C1 segment of cervical spinal cord (tissue), 14 donors: ENCODE measurements at places on chromosomes 1 and 21.
A peak's percentile ranks its signal among the peaks of the same experiment; 100 is the strongest.

GRCh38 chr21:37172646-37173045, 94.5 kb downstream of the VPS26C start:
- no peak for DNase-seq

- DNase-seq = peak; percentile 92
These were observed at the start of gene AGTRAP for GRCh38 chr1:11735854-11736745. Gene AGTRAP (plus strand): TSS chr1:11736136. CDS start chr1:11736209, 73 bp downstream.

- no peak for DNase-seq
These were observed 1794.8 kb downstream of the MRPL39 start for GRCh38 chr21:23812485-23812884.

DNA sequence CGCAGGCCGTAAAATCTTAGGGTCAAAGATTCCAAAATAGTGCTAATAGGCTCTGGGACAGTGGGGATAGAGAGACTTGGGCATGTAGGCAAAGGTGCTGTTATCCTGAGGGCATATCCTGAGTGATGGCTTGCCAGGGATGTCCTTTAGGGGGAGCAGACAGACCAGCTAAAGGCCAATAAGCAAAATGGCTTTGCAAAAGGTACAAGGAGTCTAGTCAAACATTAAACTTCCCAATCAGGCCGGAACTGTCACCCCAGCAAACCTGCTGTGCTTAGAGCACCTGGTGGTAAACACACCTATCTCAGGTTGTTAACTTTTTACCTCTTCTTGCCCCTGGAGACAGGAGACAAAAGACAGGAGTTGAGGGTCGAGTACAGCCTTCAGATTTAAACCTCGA, 49.1 kb downstream of the TRABD2B start:
- no peak for DNase-seq

GRCh38 chr1:170698301-170699275, 34.7 kb downstream of the PRRX1 start:
- peak; percentile 18 for DNase-seq

DNA sequence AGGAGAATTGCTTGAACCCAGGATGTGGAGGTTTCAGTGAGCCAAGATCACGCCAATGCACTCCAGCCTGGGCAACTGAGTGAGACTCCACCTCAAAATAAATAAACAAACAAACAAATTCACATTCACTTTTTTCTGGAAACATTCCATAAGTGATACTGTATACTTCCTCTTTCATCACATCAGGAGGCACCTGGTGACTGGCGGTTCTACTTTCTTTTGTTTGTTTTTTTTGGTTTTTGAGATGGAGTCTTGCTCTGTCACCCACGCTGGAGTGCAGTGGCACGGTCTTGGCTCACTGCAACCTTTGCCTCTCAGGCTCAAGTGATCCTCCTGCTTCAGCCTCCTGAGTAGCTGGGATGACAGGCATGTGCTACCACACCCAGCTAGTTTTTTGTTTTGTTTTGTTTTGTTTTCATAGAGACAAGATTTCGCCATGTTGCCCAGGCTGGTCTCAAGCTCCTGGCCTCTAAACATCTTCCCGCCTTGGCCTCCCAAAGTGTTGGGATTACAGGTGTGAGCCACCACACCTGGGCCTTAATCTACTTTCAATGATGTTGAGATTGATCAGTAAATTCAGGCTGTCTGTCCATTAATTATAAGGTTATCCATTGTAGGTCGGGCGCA, 10.7 kb downstream of the HAPLN2 start:
- DNase-seq = no peak

GRCh38 chr1:240803151-240803550, 191.2 kb upstream of the GREM2 start:
- DNase-seq = no peak

DNA sequence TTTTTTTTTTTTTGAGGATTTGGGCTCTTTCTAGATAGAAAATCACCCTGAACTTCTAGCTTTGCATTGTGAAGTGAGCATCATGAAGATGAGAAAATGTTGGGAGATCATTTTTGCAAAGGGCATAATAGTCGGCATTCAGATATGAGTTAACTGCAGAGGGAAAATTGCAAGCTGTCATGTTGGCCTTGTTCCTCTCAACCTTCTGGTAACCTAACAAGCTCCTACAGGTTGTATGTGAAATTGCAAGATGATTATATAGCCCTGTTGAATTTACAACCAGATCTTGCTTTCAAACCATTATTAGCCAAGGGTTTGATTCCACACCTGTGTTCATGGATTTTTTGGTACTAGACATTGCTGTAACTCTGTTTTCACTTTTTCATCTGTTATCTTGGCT, 2.2 kb downstream of the ELOA start:
- DNase-seq = no peak

DNA sequence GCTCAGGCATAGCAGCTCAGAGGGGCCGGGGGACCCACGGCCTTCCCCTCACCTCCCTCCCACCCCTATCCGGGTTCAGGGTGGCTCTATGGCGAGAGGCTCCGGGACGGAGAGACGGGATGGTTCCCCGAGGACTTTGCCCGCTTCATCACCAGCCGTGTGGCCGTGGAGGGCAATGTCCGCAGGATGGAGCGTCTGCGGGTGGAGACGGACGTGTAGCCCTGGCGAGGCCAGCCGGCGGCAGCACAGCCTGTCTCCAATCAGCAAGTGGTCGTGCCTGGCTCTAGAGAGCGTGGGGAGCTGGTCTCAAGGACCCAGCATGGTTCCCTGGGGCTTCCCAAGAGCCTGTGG, 25.9 kb downstream of the ARHGEF16 start:
- DNase-seq = no peak

- no peak for DNase-seq
These were observed 48.3 kb downstream of the CD46 start for GRCh38 chr1:207799989-207800648.

DNA sequence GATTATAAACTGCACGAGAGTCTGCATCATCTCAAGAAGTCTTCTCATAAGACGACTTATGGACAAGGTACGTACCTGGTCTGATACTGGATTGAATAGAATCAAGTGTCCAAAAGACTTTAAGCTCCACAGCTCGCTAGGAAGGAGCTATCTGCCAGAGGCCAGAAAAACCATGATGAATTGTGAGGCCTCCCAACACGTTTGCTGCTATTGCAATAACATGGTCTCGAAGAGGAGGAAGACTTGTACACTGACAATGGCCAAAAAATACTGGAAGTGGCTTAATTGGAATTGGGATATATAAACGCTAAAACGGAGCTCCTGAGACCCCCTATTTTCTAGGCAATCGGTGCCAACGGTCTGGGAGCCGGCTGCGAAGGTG, 534 bp downstream of the DNAJC28 start:
- DNase-seq = no peak

DNA sequence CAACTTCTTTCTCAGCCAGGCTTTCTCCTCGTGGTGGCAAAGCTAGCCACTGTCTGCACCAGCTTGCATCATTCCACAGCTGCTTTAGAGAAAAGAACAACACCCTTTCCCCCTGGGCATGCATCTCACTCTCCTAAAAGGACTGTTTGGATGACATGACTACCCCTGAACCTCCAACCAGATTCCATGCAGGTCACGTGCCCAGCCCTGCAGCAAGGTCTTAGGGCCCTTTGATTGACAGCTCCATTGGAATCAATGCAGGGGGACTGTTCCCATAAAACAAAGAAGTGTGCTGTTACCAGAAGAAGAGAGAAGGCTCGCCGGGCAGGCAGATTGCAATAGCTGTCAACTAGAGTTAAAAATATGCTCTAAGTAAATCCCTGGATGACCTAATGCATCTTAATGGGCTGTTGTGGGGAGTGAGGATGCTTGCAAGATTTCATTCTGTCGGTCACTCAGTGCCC, 24.4 kb downstream of the KCNA2 start:
- DNase-seq = peak; percentile 12

- DNase-seq = no peak
These were observed 507.0 kb downstream of the AJAP1 start for GRCh38 chr1:5161372-5161771.

GRCh38 chr1:19321071-19321470, 8.9 kb downstream of the SLC66A1 start:
- DNase-seq = no peak

DNA sequence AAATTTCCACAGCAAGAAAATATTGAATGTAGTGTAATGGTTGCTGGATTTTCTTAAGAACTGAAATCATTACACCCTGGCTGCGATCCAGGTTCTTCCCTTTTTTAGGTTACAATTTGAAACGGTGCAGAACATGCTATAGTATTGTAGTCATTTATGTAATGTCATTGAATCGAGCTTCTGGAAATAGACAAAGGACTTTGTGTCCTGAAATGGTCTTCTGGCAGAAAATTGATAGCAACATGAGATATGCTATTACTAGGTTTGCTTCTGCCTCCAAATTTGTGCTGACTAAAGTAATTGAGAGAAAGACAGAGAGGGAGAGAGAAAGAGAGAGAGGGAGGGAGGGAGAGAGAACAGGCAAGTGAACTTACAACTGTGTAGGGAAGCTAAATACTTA, 146.2 kb upstream of the NFIA start:
- DNase-seq = no peak

GRCh38 chr1:115764541-115764940, 4.0 kb downstream of the CASQ2 start:
- DNase-seq = no peak

DNA sequence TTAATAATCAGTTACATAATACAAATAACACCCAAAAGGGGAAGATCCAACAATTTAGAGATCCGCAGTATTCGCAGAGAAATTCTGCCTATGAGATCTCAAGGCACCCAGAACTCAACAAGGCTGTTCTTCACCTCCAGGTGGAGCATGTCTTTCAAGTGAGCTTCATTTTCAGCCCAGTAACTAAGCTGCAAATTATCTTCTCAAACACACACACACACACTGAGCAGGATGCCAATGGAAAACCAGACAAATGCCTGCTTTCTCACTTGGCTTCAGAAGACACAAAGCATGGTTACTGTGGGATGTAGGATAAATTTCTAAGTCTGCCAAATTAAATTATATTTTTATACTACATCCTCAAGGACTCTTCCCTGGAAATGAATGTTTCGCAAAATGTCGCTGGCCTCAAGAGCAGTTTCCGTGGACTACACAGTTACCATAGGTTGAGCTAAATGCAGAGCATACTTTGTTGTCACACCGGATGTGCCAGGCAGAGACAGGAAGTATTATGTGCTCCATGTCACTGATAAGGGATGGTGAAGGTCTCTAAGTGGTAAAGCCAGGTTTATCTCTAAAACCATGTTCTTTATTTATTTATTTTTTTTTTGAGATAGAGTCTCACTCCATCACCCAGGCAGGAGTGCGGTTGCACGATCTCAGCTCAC, 30.3 kb downstream of the UBR4 start:
- DNase-seq = no peak

- no peak for DNase-seq
These were observed 200.5 kb upstream of the C1orf105 start for GRCh38 chr1:172219966-172220365.

GRCh38 chr21:36747815-36748383, 49.0 kb downstream of the SIM2 start:
- DNase-seq = peak; percentile 8

- peak; percentile 63 for DNase-seq
These were observed 1.9 kb downstream of the RUSC1 start for GRCh38 chr1:155322571-155322952.

DNA sequence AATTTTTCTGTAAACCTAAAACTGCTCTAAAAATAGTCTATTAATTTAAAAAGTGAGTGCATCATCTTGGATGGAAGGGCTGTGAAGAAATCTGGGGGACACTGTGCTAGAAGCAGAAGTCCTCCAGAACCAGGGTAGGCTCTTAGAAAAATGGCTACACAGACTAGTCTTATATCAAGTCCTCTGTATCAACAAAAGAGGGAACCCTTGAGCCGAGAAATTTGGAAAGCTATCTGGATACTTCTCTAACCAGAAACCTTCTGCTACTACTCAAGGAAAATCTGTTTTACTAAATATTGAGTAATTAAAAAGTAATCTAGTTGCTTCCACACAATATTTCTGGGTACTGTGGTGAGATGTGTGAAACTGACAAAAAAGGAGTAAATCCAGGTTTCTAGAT, 92.1 kb downstream of the WDR3 start:
- DNase-seq = no peak

- DNase-seq = no peak
These were observed 8.1 kb downstream of the SLC44A3 start for GRCh38 chr1:94828251-94828650.

DNA sequence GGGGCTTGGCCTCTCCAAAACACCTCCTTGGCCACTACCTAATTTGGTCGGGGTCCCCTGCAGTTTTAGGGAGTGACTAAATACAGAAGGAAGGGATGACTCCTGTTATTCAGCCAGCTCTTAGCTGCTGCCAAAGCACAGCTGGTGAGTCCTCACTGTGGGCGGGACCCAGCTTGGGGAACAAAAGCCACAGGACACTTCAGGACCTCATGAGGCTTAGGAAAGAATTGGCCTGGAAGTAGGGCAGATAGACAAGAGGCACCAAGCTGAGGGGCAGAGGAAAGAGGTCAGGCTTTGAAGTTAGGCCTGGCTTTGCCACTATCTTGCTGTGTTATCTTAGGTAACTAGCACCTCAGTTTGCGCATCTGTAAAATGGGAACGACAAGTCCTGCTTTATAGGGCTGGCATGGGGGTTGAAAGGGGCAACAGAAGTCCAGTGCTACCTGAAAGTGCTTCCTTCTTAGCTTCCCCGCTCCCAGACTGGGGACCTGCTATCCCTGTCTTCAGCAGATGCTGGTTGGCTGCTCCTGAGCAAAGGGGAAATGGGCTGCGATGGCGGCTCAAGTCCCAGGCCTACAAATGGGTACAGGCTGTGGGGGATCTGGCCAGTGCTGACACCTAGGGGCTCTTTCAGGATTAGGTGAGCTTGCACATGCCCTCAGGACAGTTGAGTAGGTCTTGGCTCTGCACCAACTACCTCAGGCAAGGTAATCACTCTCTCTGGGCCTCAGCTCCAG, 15.7 kb downstream of the IFI6 start:
- DNase-seq = no peak

DNA sequence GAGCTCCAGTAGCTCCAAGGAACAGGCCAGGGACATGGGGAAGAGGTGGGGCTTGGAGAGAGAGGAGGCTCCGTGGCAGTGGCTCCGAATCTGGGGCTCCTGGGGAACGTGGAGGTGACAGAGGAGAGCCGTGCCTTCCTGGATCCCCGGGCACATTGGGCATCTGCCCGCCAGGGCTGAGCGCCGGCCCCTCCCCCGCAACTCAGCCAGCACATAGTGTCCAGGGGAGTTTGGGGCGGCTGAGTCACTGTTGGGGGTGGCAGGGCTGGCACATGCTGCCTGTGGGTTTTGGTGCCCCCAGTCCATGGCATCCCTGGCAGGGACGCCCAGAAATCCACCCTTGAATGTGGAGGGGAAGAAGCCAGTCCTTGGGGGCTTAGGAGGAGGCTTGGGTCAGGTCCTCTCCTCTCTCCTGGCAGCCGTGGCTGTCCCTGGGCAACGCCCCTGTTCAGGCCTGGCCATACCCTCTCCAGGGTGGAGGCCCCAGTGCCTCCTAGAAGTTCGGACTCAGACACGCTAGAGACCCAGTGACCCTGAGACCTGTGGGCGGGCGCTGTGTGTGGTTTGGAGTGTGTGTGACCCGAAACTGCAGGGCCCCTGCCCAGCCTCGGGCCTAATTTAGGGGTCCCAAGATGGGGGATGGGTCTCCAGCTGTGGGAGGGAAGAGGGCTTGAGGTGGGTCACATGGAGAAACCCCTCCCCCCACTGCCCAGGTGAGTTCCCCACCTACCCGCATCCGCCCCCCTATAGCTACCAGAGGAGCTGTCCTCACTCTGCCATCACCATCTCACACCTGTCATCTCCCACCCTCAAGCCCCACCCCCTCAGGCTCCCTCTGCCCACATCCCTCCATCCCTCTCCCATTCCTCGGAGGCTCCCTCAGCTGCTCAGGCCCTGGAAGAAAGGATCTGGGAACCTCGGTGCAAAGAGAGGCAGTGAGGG, 1.6 kb downstream of the HSPB7 start:
- DNase-seq = no peak

- no peak for DNase-seq
These were observed 74.3 kb upstream of the COG2 start for GRCh38 chr1:230568008-230568407.
